ENCODE measurements at places on chromosomes 5 and 9.

DNA sequence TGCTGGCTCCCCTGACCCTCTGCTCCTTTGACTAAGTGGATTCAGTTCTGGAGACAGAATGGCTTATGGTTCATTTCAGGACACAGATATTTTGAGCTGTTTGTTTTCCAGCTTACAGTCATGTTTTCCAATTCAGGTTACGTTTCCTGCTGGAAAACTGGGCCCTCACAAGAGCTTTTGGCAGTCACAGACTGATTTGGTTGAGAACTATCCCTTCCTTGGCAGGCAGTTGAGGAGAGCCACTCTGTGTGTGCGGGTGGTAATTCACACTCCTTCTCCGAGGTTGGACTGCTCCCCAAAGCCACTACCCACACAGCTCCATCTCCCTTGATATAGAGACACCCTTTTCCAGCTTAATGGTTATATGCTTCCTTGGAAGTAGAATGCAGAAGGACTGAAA is 534.5 kb downstream of the TMEM38B start:
- no peak for DNase-seq

DNA sequence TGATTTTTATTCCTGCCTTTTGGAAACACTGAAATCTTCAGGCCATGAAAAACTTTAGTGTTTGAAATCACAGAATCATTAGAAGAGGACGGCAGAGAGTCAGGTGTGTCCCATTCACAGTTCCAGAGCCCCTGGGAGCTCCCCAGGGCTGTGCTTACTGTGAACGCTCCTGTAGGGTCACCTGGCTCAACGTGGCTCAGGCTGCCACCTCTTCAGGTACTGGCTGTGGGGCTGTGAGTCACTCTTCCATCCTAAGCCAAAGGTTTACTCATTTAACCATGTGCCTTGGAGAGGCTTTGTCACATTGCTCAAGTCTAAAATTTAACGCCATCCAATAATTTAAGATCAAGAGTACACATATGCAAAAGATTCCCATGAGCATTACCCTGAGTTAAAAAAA is 50.2 kb upstream of the FSTL4 start:
- DNase-seq, result no peak

DNA sequence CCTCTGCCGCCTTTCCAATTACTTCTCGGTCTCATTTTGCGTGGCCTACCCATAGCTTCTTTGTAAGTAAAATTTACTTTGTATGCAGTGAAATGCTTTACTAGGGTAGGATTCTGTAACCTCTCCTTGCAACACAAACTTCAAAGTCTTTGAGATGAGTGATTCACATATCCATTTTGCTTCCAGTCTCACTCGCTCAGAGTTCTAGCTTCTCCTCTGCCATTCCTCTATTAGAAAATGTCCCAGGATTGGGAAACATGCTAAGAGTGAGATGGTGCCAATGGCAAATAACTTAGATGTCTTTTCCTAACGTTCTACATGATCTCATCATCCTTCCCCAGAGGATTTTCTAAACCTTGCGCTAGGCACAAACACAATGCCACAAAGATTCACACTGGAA is 270.5 kb upstream of the SLC30A5 start:
- no peak for DNase-seq

GRCh38 chr5:96015709-96016108 is 54.1 kb upstream of the ELL2 start:
- no peak for DNase-seq

- peak; percentile 50 for DNase-seq
These were observed 661 bp downstream of the PDCL start for GRCh38 chr9:122827761-122828093.

DNA sequence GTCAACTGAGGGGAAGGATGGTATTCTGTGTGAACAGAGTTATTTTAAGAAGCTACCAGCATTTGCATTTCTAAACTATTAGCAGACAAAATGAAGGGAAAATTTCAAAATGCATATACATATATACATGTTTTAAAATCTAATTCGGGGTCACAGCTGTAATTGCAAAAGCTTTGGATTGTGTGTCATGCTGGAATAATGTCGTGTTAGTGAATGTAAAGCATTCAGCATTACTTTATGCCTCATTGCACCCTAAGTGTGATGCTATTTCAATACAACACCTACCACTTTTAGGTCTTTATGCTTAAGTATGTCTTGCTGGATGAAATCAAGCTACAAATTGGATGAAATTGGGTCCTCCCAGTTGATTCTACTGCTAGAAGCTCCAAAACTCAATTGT is 687.6 kb upstream of the MEF2C start:
- no peak for DNase-seq

GRCh38 chr9:73234008-73234360 is 82.3 kb downstream of the ANXA1 start:
- DNase-seq, result no peak

DNA sequence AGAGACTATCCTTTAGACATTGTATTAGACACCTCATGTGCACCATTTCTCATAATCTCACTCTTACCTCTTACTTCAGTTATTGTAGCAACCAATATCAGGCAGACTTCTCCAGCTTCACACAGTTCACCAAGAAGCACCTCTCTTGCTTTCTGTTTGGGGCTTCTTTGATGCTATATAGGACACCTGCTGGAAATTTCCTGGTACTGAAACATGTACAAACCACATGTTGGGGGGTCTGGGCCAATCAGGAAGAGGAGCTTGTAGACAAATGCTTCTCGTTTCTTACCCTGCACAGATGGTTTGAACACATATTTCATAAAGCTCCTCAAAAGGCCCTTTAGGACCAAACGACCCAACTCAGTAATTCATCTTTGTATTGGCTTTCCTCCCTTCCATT is 212.1 kb downstream of the IZUMO3 start:
- DNase-seq, result no peak

DNA sequence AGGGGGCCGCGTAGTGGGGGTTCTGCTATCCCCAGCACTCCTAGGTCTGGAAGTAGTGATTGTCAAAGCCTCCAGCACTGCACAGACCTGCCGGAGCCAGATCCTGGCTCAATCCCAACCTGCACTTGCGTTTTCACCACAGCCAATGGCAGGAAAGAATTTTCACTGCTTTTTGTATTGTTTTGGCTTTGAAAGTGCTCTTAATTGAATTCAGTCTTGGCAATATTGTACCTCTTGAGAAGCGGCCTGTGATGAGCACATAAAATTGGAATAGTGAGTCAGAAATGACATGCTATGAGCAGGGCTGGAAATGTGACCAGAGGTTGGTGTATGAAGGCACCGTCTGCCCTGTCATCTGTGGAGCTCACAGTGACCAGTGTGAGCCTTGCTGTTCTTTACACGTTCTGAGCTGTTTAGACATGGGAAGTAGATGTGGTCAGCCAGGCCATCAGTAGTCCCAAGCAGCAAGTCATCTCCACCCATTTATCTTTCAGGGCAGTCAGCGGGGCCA is 41.5 kb downstream of the SECISBP2 start:
- no peak for DNase-seq

GRCh38 chr5:2688586-2688985 is 62.9 kb downstream of the IRX2 start:
- no peak for DNase-seq

- peak; percentile 53 for DNase-seq
These were observed 80.3 kb downstream of the RXRA start for GRCh38 chr9:134406366-134407120.
